Activated CD4-positive, alpha-beta T cell treated with anti-CD3 and anti-CD28 coated beads for 4 hours (primary cell): ENCODE measurements at places on chromosomes 7 and 10.

- DNase-seq = no peak
Observed at GRCh38 chr7:136103545-136104268, 126.5 kb upstream of the MTPN start.

GRCh38 chr7:123876557-123877256, 31.7 kb downstream of the HYAL4 start:
- DNase-seq = no peak

DNA sequence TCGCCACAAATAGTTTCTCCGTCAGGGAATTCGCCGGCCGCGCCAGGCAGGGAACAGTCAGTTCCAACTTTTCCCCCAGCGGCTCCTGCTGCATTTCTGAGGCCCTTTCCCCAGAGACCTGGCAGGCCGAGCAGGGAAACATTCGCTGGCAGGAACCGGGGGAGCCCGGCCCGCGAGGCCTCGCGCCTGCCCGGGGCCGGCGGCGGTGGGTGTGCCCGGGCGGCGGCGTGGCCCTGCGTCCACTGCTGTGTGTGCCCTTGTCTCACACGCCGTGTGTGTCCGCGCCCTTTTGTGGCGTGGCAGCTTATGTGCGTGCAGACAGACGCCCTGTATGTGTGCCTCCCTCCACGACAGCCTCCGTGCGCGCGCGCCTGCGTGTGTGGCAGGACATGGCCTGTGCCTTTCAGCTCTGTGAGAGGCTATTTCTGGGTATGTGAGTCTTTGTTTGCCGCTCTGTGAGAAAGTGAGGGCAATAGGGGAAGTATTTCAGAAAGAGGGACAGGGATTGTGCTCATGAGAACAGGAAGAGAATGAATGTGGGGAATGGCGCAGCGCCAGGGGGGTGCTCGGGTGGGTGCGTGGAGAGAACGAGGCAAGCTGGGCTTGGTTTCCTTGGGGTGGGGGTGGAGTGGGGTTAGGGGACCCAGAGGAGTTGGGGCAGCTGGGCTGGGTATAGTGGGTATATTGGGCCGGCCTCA, 689 bp upstream of the SMARCD3 start:
- no peak for DNase-seq

GRCh38 chr7:43650457-43651052, 67.6 kb downstream of the STK17A start:
- no peak for DNase-seq

- DNase-seq = peak; percentile 68
Observed at GRCh38 chr7:139016931-139017511, 18.8 kb downstream of the ZC3HAV1L start.

DNA sequence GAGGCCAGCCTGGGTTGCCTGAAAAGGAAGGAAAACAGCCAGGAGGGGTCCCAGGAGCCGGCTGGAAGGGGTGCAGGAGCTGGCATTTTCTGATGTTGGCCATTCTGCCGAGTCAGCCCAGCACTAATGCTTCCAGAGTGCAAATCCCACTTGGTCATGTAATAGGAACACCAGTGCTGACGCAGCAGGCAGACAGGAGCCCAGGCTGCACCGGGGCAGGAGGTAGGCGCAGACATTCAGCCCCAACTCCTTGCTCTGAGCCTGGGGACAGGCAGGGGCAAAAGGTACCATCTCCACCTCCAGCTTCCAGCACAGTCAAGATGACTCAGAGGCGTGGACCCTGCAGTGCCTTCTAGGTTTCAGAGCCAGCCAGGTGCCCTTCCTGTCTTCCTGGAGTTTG, 10.2 kb upstream of the YWHAG start:
- DNase-seq = no peak

DNA sequence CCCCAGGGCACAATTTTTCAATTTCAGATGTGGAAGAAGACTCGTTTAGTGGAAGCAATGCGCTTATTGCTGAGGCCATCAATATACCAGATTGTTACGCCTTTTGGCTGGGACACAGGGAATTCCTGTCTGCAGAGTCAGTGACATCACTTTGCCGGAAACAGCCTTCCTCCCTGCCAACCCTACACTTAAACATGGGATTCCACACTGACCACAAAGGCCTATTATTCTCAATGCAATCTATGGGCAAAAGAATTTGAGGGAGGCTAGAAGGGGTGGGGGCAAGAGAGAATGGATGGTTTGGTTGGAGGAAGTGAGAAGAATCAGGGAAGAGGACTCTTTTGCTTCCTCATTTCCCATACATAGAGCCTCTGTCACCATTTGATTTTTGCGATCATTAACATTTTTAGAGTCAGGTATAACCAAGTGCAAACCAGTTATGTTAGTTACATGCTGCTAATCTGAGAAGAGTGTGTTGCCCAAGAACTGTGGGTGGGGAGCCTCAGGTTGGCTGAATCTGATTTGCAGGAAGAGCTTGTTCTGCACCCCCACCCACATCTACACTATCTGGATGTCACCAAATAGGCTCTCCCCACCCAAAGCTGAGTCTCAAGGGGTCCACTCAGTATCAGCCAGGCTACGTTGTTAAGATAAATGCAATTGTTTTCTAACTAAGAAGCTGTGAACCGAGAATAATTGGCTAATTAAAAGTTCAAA, 58.2 kb downstream of the ENTPD1 start:
- DNase-seq = no peak

DNA sequence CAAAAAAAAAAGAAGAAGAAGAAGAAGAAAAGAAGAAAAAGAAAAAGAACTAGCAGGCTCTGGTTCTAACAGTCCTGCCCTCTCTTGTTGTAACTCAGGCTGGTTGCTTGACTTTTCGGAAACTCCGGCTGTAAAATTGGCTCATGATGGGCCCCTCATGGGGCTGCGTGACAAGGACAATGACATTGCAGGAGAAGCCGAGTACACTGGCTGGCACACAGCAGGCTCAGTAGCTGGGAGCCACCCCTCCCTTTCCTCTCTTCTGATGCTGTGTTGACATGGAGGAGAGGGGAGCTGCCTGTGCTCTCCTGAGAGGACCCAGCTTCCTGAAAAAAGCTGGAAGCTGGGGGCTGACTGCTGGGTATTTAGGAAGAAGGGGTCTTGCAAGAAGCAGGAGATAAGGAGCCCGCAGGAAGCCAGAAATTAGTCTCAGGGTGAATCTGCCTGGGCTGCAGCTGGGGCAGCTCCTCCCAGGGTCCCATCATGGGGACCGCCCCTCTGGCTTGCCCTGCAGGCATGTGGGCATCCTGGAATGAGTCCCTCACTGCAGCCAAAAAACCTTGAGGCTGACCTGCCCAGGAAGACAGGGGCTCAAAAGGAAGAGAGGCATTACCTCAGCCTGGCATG, 14.6 kb upstream of the GPR26 start:
- no peak for DNase-seq

DNA sequence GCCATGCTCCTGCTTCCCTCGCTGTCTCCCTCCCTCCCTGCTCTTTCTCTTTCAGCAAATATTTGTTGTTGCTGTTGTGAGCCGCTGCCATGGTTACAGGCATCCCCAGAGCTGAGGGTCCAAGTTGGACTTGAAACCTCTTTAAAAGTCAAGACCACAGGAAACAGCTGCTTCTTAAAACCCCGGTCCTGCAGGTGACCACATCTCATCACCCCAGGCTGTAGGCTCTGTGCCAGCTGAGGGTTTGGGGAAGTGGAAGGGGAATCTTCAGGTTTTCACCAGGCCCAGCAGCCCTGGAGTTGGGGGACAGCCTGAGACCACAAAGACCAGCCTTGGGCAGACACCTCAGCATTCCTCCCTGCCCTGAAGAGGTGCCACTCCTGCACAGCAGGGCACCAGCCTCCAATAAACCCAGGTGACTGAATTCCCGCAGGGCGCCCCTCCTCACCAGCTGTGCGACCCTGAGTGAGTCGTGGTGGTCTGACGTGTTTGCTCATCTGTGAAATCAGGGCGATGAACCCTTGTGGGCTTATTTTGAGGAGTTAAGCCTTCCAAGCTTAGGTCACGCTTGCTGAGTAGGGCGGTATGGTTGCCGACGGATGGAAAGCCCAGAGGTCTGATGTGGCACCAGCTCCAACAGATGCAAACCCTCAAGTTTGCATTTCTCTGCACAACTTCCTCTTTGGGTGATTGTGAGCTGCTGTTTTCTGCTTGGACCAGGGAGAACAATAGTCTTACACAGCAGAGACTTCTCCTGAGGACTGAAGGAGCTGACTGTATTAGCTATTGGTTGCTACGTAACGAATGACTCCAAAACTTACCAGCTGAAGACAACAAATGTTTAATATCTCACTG, 24.8 kb downstream of the NPTX2 start:
- DNase-seq = no peak

- no peak for DNase-seq
Observed at GRCh38 chr10:21202776-21203462, 305.8 kb upstream of the NEBL start.

DNA sequence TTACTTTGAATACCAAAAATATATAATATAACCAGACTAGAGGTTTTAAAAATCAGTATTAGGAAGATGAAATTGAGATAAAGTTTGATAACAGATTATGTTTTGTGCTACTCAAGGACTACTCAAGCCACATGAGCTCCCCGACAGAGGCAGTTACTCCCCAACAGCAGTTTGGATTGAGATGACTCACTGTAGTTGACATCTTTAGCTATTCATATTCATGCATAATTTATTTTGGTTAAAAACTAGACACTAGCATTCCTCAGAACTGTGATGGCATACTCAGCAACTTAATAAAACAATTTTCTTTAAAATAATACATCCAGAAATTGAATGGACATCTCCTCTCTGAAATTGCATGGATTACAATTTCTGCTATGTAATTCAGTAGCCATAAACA, 19.6 kb downstream of the PCLO start:
- no peak for DNase-seq

DNA sequence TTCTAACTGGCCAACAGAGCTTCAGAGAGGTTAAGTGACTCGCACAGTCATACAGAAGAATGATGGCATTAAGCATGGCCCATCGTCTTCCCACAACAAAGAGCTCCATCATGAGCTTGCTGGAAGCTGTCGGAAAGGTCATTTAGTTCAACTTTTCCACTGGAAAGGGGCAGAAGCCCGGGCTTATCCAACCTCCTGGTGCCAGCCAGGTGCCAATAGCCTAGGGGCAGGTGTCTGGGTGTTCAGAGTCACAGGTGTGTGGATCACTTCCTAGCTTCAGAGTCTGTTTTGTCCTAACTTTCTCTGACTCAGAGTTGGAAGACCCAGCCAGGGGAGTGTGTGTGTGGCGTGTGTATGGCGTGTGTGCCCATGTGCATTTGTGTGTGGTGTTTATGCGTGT, 1.3 kb upstream of the TRPV6 start:
- no peak for DNase-seq

DNA sequence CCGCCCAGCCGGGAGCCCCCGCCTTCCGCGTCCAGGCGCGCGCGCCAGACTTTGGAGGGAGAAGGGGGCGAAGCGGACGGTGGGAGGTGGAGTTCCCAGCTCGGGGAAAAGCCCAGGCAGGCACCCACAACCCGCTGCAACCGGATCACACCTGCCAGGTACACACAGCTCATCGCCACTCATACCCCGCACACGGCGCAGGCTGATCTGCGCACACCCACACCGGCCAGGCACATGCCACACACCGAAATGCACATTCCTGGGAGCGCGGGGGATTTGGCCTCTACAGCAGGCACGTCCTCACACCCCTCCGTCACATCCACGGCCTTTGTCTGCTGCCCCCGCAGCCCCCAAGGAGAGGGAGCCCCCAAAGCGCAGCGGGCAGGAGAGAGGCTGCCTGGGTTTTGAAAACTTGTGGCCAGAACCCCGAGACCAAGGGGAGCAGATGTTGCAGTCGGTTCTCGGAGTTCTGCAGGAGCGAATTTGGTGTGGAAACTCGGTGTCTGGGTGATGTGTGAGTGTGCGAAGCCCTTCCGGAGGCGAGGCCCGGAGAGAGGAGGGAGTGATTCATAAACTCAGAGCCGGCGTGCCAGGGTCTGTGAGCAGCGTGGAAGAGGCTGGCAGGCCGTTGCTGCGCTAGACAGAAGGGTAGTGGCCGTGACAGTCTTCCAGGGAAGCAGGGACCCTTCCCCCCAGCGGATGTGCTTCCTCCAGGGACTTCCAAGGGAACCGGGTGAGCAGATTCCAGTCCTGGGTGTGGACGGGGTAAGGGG, 734 bp downstream of the CHST3 start:
- peak; percentile 27 for DNase-seq

DNA sequence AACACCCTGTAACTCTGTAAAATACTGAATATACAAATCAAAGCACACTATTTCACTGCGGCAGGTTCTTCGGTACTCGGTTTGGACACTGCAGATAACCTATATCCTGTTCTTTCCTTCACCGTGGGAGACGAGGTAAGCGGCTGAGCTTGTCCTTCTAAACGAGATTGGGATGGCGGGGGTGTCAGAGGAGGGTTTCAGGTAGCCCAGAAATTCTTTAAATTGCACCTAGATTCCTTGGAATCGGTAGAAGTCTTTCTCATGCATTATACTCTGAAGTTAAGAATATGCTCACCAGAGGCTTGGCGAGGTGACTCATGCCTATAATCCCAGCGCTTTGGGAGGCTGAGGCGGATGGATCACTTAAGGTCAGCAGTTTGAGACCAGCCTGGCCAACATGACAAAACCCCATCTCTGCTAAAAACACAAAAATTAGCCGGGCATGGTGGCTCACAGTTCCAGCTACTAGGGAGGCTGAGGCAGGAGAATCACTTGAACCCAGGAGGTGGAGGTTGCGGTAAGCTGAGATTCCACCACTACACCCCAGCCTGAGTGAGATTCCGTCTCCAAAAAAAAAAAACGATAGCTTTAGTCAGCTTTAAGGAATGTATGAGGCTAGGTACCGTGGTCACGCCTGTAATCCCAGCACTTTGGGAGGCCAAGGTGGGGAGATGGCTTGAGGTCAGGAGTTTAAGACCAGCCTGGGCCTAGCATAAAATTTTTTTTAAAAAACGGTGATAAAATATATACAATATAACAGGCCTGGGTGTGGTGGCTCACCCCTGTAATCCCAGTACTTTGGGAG, 10.1 kb upstream of the LAT2 start:
- DNase-seq = no peak

DNA sequence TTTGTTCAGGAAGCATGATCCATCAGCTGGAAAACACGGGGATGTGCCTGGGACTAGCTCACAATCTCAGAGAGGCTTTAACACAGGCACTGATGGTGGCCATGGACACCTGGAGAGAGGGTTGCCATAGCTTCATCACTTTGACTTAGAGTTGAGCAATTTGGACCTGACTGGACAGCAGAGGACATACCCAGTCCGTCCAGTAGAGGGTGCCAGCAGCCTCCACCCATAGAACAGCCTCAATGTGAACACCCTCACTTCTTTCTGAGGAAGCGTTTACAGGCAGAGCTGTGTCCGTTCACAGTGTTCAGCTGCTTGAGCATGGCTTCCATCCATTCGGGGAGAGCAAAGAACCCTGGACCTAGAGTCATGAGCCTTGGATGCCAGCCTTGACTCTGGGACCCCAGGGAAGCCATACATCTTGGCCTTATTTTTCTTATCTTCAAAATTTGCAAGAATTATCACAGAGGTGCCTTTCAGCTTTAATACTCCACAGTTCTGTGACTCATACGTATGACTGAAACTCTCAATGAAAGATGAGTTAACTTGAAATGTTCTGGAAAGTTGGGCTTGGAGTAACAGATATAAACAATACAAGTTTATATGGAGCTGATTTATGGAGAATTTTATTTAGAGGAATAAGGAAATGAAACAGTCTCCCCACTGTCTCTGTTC, 302.9 kb upstream of the PODXL start:
- DNase-seq = no peak

- DNase-seq = no peak
Observed at GRCh38 chr10:122127943-122128342, 139.0 kb downstream of the TACC2 start.

GRCh38 chr10:6642876-6643275, 62.8 kb upstream of the PRKCQ start:
- DNase-seq = no peak
